HFFc6 (cell line): ENCODE measurements at places on chromosomes 7 and 10.

- peak; percentile 1 for DNase-seq
Measured at GRCh38 chr7:111588065-111588433, 25.8 kb upstream of the IMMP2L start.

GRCh38 chr10:9811601-9812000 is 1206.1 kb upstream of the CELF2 start:
- no peak for DNase-seq

DNA sequence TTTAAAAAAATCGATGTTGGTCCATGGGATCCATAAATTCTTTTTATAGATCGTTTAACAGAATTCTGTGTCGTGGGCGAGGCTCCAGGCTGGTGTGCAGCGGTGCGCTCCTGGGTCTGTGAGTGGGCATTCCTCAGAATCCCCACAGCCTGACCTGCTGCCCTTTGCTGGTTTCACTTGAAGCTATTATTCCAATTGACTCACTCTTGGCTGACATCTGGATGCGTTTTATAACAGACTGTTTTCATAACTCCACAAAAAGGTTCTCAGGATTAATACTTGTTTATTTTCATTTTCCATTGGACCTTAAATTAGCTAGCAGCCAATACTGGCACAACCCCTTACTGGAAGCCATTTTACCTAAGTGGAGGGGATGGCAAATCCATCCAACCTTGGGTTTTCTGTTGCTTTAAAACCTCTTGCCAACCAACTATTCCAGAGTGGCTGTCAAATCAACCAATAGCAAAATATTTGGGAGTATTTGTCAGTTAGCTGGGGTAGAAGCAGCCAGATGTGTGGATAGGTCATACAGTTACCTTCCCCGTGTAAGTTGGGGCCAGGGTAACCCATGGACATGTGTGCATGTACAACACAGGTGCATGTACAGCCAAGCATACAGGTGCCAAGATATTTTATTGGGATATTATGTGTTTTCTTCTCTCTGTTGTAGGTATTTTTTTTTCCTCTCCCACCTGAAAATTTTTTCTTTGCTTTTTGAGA is 160.7 kb upstream of the ZNF32 start:
- DNase-seq = peak; percentile 92

- no peak for DNase-seq
Measured at GRCh38 chr7:3245077-3245476, 56.0 kb upstream of the SDK1 start.

DNA sequence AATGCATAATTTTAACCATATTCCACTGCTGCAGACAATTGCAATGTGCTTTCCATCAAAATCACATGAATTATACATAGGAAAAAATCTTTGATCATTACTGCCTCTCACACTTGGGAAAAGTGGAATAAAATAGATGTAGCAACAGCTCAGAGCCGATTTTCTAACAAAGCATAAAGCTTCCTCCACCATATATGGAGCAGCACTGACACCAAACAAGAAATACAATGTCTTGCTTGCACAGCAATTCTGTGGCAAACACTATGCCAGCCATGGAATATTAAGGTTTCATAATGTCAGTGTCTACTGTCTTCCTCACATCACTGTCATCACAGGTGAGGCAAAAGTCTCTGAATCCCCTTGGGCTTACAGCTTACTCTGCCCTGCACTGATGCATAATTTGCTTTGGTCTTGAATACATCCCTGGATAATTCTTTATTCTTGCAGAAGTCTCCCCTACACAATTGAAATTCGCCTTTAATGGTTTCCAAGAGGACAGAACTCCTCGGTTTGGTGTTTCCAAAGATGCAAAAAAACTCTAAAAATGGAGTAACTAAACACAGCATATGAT is 198.5 kb downstream of the CACNA2D1 start:
- no peak for DNase-seq

DNA sequence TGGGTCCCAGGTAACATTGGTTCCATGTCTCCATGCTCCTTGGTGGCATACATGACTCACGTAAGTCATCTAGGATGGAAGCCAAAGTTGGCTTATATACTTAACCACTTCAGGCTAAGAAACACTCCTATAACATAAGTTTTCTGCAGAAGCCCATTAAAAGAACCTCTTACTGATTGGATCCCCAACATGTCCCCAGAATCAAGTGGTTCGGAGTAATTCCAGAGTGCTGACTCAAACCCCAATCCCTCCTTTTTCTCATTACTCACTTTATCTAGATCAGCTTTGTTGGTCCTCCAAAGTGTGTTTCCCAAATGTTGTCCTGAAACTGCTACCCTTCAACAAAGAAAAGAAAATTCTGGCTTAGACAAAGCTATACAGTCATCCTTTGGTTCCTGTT is 10.1 kb upstream of the ATOH7 start:
- peak; percentile 33 for DNase-seq

DNA sequence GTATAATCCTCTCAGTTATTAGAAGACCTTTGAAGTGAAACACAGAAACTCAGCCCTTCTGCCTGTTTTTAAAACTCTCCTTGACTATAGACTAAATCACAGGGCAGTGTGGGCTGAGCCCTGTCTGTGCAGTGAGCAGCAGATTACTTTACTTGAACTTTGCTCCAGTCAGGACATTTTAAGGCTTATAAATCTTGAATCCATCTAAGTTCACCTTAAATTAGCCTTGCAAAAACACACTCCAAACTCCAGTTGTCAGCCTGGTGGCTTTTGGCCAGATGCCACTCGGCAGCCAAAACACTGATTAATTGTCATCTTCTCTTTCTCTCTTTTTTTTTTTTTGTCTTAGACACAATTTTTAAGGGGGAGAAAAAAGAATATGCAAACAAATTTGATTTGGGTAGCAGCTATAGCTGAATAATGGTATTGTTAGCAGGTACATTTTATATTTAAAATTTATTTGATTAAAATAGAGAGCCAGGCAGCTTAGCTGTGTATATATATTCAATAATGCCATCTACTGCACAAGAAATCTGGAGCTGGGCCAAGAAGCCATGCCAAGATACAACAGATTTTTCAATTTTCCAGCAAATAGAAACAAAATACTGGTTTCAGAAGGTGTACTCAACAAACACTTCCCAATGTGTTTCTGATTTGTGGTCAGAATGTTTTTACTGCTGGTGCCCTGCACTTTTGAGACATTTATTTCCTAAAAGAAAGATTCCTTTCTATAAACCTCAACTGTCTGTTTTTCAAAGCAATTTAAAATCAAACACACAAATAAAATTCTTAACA is 247.7 kb downstream of the TFEC start:
- DNase-seq = no peak

DNA sequence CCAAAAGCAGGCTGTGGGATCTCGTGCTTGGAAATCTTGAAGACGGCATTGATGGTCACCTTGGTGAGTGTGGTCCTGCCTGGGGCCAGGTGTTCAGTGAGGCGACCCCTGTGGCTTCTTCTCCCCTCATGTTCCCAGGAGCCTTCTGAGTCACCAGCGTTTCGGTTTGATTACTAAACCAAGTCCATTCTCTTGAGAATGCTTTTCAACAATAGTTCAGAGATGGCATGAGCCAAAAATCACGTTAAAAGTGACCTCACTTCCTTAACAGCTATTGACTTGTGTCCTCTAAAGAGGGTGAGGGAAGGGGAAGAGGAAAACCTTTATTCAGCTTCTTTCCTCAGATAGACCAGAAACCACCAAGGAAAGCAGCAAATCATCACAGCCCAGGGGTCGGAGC is 315.2 kb downstream of the GATA3 start:
- DNase-seq = no peak

GRCh38 chr10:80472234-80473095 is 18.4 kb downstream of the TSPAN14 start:
- peak; percentile 66 for DNase-seq

DNA sequence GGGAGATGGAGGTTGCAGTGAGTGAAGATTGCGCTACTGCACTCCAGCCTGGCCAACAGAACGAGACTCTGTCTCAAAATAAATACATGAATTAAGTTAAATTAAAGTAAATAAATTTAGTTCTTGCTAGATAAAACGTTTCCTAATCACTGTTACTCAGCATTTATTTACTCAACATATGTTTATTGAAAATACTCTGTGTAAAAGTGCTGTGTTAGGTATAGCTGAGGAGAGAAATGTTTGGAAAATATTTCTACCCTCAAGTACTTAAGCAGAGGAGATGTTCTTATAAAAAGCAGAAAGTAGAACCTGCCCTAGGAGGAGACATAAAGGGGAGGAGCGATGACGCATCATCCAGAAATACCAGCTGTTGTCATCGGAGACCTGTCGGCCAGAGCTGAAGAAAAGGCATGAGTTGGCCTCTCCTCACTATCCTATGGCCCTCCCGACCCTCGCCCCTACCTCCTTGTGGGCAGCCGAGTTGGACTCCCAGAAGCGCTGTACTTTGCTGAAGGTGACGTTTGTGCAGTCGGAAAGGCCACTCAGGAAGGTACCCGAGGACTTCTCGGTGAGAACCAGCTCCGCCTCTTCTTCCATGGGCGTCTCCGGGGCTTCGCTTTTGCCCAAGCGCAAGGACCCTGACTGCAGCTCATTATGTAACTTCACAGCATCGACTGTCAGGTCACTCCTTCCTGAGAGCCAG is 1.1 kb downstream of the RRP12 start:
- peak; percentile 68 for DNase-seq

GRCh38 chr7:92731335-92732063 is 104.9 kb downstream of the CDK6 start:
- peak; percentile 33 for DNase-seq

GRCh38 chr7:107876916-107877315 is 14.1 kb upstream of the DLD start:
- DNase-seq = no peak

- no peak for DNase-seq
Measured at GRCh38 chr10:28879246-28879645, 201.9 kb downstream of the BAMBI start.

DNA sequence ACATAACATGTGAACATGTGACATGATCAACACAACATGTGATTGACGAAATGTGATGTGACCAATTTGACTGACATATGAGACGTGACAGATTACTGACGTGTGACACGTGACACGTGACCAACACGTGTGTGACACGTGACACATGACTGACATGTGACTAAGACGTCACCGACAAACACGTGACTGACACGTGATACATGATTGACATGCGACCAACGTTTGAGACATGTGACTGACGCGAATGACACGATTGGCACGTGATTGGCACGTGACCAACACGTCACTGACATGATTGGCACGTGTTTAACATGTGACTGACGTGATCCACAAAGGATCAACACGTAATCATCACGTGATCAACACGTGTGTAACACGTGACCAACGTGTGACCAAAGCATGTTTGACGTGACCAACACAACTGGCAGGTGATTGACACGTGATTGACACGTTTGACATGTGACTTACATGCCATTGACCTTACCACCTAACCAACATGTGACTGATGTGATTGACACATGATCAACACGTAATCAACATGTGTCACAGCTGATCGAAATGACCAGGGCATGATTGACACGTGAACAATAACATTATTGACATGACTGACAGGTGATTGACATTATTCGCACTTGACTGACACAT is 23.7 kb downstream of the CRPPA start:
- DNase-seq = no peak

GRCh38 chr10:91214911-91215310 is 5.6 kb upstream of the PCGF5 start:
- DNase-seq = no peak

- DNase-seq = no peak
Measured at GRCh38 chr10:112826018-112826697, 123.9 kb upstream of the TCF7L2 start.

- no peak for DNase-seq
Measured at GRCh38 chr10:103793429-103793828, 61.9 kb downstream of the SH3PXD2A start.

GRCh38 chr7:55657654-55658053 is 85.4 kb upstream of the VOPP1 start:
- no peak for DNase-seq

GRCh38 chr7:64998865-64999164 is 7.7 kb downstream of the ERV3-1 start:
- DNase-seq = no peak

DNA sequence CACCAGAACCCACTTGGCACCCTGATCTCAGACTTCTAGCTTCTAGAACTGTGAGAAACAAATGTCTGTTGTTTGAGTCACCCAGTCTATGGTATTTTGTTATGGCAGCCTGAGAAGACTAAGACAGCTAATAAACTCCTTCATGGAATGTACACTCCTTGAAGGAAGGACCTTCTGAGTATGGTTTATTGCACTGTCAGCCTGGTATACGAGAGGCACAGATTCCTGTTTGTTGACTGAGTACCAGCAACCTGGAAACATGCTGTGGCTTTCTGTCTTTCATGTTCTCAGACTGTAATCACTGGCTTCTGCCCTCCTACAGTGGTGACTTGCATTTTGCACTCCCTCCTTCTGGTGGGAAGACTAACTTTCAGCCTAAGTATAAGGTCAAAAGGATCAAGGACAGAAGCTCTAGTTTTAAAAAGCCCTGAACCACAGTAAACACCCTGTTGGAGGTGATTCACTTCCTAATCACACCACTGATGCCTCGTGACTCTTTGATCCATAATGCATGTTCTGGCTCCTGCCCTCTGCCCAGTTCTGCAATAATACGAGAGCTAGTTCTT is 319.0 kb upstream of the NPSR1 start:
- DNase-seq = peak; percentile 75

DNA sequence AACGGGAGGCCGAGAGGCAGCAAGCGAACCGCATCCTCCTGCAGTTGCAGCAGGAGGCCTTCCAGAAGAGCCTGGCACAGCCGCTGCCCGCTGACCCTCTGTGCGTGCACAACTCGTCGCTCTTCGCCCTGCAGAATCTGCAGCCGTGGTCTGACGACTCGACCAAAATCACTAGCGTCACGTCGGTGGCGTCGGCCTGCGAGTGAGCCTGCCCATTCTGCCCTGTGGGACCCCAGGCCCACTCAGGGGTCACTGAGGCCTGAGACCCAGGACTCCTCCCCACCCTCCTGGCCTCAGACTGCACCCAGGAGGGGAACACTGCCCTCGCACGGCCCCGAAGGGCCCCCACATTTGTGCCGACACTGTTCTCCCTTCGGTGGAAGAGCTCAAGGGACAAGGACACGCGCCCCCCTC is 5.6 kb downstream of the TLX1 start:
- no peak for DNase-seq

GRCh38 chr10:31362023-31362641 is 43.1 kb downstream of the ZEB1 start:
- no peak for DNase-seq

DNA sequence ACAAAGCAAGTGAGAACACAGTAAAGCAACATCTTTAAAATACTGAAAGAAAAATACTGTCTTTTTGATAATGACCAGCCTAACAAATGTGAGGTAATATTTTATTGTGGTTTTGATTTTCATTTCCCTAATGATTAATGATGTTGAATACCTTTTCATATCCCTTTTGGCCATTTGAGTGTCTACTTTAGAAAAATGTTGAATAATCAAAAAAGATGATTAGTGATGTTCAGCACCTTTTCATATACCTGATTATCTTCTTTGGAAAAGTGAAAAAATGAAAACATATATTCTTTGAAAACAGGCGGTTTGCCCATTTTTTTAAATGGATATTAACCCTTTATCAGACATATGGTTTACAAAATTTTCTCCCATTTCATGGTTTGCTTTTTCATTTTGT is 32.2 kb upstream of the EPHB6 start:
- no peak for DNase-seq

- no peak for DNase-seq
Measured at GRCh38 chr10:93481637-93482144, 443 bp downstream of the MYOF start.

- DNase-seq = no peak
Measured at GRCh38 chr10:79608505-79609375, 2.0 kb upstream of the SFTPA1 start.
